ENCODE measurements at places on chromosomes 1 and 21.

GRCh38 chr1:91864017-91864700, 21.8 kb downstream of the TGFBR3 start:
- DNase-seq, result no peak

- no peak for DNase-seq
Measured at GRCh38 chr1:165644064-165644735, 13.2 kb downstream of the MGST3 start.

DNA sequence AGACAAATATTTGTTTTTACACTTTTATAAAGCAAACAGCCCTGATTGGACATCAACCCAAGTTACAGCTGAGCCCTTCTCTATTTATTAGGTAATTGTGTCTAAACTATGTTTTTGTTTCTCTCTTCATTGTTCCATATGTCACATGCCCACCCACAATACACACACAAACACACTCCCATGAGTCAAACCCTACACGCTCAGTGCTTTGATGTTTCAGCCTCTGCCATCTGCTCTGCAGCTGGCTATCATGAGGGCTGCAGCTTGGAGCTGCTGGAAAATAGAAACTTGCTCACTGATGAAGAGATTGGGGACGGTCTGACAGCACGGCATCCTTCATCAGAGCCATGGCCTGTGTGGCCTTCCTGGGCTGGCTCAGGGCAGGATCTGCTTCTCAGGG, 41.7 kb downstream of the PSMG1 start:
- DNase-seq, result no peak

DNA sequence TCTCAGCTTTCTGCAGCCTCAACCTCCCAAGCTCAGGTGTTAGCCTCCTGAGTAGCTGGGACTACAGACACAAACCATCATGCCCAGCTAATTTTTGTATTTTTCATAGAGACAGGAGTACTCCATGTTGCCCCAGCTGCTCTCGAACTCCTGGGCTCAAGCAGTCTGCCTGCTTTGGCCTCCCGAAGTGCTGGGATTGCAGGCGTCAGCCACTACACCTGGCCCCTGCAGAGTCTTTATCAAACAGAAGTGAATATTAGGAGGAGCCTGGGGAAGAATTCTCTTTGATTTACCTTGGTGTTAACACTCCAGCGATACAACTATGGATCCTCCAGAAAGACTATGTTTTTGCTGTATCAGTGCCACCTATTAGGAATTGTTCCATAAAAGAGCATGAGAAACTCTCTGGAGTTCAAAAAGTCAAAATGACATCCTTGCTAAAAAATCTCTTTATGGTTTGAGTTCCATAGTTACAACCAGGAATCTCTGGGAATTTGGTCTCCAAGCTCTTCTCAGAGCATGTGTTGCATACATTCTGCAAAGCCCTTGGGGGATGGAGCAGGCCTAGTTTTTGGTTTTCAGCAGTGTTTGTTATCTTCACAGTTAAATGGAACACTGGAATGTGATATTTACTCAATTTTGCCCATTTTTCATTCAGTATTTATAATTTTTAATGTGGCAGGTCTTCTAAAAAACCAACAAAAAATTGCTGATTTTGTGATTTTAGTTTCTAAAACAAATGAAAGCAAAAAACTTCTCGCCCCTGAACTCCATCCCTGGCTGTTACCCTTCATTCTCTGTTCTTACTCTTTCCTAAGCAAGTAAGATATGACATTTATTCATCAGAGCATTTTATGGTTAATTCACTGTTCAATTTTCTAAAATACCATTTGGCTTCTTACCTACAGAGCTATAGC, 77.3 kb downstream of the OLFML2B start:
- DNase-seq, result no peak

- DNase-seq, result no peak
Measured at GRCh38 chr1:248696774-248697173, 5.8 kb downstream of the OR14I1 start.

DNA sequence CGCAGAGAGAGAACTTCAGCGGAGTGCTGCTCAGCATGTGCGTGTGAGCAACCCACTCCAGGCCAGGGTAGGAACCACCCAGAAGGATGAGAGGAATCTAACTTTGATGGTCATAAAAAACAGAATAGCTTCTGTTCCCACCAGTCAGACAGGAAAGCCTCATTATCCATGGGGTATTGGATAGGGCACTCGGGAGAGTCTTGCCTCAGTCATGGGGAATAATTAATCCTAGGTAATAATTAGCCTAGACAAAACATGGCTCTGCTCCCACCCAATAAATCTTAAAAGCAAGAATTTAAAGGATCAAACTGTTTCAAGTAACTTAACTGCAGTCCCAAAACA, 35.3 kb downstream of the LDLRAD1 start:
- no peak for DNase-seq

DNA sequence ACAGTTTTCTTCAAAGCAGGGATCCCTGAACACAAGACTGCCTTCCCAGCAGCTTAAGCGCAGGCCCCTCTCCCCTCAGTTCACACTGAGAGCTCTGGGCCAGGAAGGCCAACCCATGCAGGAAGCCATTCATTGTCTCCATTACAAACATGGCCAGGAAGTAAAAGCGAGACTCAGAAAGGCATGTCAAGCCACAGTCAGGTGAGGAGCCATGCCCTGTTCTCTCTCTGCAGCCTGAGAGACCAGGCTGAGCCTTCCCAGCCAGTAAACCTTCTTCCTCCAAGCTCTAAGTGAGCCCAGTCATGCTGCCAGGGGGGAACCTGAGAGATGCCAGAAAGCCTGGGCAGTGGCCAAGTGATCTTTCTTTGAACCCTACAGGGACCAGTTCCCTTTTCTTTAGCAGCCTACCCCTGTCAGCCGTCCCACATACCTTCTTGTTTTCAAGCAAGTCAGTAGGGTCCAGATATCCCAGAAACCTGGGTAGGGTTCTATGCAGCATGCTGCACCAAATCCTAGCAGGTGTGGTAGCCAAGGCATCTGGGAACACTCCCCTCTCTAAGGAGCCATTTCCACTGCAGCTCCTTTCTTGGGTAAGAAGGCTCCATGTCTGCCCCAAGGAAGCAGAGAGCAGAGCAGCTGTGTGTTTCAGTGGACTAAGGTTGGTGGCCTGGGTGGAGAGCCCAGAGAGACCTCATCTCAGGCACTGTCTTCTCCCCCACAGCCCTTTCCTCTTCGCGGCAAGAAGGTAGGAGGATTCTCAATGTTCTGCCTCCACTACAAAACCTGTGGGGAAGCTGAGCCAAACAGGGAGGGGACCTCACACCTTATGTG, 977 bp downstream of the TRAF3IP3 start:
- DNase-seq, result peak; percentile 58

DNA sequence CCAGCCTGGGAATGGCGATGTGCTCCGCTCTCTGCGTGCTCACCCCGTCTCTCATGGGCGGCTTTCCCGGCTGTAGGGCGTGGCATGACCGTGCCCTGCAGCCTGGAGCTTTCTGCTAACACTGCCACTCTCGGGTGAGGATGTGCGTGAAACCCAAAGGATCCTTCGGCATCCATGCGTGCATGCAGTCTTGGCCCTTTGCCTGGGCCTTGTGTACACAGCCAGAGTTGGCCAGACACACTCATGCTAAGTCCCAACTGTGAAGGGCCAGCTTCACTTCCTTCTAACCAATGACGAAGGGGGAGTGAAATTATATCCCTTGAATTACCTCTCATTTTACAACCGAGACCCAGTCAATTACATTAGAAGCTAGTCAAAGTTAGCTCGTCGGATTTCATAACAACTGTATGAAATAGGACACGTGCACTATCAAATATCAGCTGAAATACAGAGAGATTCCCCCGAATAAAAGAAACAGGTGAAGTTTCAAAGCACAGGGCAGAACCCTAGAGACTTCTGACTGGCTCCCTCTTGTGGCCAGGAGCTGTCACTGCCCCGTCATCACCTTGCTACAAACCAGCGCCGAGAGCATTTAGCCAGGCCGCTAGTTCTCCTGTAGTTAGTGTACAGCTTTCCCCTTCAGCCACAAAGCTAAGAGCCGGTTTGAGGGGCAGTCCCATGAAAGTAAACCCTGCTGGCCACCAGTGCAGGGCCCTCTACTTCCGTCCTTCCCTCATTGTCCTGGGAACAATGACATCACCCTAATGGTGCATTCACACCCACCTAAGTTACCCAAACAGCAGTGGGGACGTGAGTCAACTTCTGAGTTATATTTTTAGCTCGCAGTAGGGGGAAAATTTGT, 63.4 kb upstream of the COA6 start:
- peak; percentile 63 for DNase-seq

- DNase-seq, result no peak
Measured at GRCh38 chr1:230754796-230755195, 7.6 kb downstream of the CAPN9 start.

DNA sequence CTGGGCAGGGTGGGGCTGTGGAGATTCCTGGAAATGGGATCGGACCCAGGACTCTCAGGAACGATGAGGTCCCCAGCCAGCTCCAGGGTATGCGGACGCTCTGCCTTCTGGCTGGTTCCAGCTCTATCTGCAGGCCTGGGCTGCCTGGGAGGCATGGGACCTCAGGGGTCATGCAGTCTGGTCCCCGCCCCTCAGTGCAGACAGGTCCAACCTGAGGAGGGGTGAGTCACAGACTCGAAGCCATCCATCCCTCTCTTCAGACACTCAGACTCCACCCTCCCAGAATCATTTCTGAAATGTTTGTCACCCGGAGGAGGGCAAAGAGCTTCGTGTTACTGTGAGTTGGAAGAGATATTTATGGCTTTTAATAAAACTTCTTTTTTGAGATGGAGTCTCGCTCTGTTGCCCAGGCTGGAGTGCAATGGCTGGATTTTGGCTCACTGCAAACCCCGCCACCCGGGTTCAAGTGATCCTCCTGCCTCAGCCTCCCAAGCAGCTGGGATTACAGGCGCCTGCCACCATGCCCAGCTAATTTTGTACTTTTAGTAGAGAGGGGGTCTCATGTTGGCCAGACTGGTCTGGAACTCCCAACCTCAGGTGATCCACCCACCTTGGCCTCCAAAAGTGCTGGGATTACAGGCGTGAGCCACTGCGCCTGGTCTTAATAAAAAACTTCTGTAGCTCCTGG, 5.9 kb upstream of the MYOM3 start:
- DNase-seq, result no peak

GRCh38 chr1:21638531-21639341, 30.4 kb downstream of the RAP1GAP start:
- DNase-seq, result no peak

Data from CD4-positive, alpha-beta T cell treated with Interleukin-17A for 1 hour (primary cell).